Activated CD8-positive, alpha-beta memory T cell treated with anti-CD3 and anti-CD28 coated beads for 1 hour (primary cell): ENCODE measurements at places on chromosomes 5 and 9.

- DNase-seq = no peak
Measured at GRCh38 chr9:8186560-8186959, 387.0 kb upstream of the DMAC1 start.

- DNase-seq = no peak
Measured at GRCh38 chr5:135915466-135916001, 19.9 kb upstream of the IL9 start.

DNA sequence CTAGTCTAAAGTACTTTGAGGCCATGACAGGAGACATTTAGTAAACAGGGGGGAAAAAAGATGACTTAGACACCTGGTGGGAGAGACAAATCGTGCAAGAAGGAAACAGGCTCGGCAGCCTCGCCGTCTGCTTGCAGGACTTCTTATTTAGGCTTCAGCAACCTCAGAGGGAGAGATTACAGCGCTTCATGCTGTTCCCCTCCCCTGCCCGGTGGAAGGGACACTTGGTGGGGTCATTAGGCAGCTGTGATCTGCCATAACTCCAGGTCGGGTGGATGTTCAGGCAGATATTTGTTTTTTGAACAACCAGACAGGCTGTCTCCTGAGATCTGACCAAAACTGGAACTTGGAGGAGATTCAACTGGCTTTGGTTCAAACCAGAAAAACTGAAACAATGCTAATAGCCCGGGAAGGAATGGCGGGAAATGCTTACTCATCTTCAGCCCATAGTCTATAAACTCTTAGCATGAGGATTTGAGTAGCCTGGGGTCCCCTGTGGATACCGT, 38.1 kb upstream of the CD180 start:
- no peak for DNase-seq

- DNase-seq = no peak
Measured at GRCh38 chr5:142385194-142385593, 60.4 kb upstream of the SPRY4 start.

DNA sequence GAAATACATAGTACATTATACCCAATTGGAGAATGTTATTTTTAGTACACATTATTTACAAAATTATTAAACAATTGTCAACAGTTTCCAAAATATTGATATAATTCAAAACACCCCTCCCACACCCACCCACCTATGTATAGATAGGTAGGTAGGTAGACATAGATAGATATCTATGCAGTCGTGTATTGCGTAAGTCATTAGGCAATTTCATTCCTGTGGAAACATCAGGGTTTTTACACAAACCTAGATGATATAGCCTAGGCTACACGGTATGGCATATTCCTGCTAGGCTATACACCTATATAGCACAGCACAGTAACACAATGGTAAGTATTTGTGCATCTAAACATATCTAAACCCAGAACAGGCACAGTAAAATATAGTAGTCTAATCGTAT, 377.3 kb downstream of the ANXA1 start:
- no peak for DNase-seq

DNA sequence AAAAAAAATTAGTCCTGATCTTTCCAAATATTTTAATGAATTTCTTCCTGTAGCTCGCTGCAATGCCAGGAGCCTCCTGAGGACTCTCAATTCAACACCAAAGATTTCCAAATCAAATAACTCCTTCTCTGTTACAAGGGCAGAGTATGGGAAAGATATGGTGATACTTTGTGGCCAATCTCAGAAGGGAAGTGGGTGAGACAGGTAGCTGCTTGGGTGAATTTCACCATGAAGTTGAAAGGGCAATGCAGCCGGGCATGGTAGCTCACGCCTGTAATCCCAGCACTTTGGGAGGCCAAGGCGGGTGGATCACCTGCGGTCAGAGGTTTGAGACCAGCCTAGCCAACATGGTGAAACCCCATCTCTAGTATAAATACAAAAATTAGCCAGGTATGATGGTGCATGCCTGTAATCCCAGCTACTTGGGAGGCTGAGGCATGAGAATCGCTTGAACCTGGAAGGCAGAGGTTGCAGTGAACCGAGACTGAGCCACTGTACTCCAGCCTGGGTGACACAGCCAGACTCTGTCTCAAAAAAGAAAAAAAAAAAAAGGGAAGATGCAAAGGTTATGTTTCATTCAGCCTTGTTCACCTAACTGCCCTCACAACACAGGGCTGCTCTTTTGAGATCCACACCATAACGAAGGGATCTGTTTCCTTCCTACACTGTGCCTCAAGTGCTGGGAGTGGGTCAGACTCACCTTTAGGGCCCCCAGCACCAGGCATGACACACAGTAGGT, 58.6 kb downstream of the PTPN3 start:
- no peak for DNase-seq
